ENCODE measurements at places on chromosomes 4 and X. TPM values are rescaled to one million over a fixed set of nuclear protein-coding genes. Genes with fewer than 3 reads are reported as not detected.

DNA sequence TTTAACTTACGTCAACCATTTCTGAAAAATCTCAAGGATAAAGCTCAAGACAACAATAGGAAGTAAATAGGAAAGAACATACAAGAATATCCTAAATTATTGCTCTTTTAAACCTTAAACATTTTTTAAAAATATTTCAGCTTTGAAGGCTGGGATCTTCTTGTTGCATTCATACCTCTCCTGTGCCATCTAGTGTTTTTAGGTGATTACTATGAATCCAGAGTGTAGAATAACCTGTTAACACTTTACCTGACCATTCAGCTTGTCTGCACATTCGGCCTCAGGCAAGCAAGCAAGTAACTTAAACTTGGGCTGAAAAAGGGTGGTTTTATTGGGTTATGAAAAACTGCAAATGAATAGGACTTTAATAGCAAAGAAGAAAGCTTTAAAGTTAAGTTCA is 507.8 kb upstream of the INTU start:
- H3K27me3 ChIP-seq: no peaks in the 10 kb centered on the region
- no peaks in the 10 kb centered on the region for H3K36me3 ChIP-seq
- H3K27ac ChIP-seq: no peak overlapping the region
- no peaks in the 10 kb centered on the region for H3K4me1 ChIP-seq

- no peak overlapping the region for H3K27ac ChIP-seq
- H3K27me3 ChIP-seq: no peaks in the 10 kb centered on the region
- no peak for DNase-seq
Measured at GRCh38 chrX:33831211-33831610, 300.9 kb downstream of the FAM47A start.

DNA sequence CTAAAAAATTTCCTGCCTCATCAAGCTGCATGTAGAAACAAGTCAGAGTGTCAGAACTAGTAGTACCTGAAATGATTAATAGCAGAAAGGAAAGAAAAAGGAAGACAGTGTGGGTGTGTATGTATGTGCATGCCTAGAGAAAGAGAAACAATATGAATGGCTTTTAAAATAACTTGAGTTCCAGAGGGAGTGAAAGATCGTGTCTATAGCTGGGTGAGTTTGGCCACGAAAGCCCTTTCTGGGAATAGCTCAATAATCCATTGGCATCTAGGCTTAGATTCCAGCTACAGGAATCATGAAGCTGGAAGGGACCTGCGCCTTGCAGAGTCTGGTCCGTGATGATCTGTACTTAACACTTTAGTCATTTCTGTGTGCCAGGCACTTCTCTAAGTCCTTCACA is 195.6 kb downstream of the RAPGEF2 start:
- H3K36me3 ChIP-seq: no peaks in the 10 kb centered on the region
- H3K27me3 ChIP-seq: no peaks in the 10 kb centered on the region
- peaks cover 44% of the 10 kb centered on the region for H3K4me1 ChIP-seq
- no peak for DNase-seq
- no peak overlapping the region for H3K27ac ChIP-seq

- H3K27me3 ChIP-seq: no peaks in the 10 kb centered on the region
- no peak overlapping the region for H3K4me3 ChIP-seq
- H3K4me1 ChIP-seq: no peaks in the 10 kb centered on the region
- no peaks in the 10 kb centered on the region for H3K36me3 ChIP-seq
- no peak overlapping the region for H3K27ac ChIP-seq
Measured at GRCh38 chr4:5126231-5126630, 75.0 kb downstream of the STK32B start.

GRCh38 chr4:83267121-83267829 is 17.3 kb downstream of the COQ2 start:
- H3K36me3 ChIP-seq: no peaks in the 10 kb centered on the region
- H3K4me1 ChIP-seq: no peaks in the 10 kb centered on the region
- DNase-seq: peak; percentile 43

DNA sequence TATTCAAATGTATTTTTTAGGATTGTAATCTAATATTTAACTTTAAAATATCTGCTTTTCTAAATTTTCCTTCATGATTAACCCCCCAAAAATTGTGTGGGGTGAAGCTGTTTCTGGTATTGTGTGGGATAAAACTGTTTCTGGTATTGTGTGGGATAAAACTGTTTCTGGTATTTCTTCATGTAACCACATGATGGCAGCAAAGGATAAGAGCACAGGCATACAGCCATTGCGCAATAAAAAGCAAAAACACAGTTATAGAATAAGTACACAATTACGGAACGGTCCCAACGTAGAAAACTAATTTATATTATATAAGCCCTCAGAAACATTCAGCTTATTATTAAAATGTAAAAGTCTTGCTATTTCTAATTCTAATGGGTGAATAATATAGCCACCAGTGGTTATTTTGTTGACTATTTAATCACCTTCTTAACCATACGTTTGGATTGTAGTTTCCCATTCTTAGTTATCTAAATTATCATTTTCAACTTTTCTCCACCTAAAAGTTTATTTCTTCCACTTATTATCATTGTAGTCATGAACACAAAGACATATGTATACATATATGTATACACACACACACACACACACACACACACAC is 333.9 kb upstream of the FSTL5 start:
- no peaks in the 10 kb centered on the region for H3K36me3 ChIP-seq
- H3K27ac ChIP-seq: no peak overlapping the region
- H3K4me1 ChIP-seq: no peaks in the 10 kb centered on the region
- H3K27me3 ChIP-seq: no peaks in the 10 kb centered on the region
- no peak for DNase-seq

DNA sequence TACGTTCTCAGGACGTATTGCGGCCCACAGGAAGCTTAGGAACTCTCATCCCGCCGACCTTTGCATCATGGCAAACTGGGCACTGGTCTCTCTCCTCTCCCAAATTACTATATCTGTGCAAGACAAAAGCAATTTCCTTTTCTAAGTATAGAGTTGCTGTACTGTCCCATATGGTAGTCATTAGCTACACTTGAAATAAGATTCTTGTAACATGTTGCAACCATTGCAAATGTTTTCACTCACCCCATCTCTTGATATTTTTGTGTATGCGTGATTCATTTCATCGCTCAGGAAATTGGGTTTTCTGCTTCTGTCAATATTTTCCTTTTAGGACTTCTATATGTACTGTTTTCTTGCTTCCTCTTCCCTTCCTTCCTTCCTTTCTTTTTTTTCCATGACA is 15.7 kb downstream of the ARMCX6 start:
- no peaks in the 10 kb centered on the region for H3K36me3 ChIP-seq
- no peak overlapping the region for H3K27ac ChIP-seq
- no peaks in the 10 kb centered on the region for H3K4me1 ChIP-seq
- DNase-seq: no peak
- H3K27me3 ChIP-seq: no peaks in the 10 kb centered on the region

DNA sequence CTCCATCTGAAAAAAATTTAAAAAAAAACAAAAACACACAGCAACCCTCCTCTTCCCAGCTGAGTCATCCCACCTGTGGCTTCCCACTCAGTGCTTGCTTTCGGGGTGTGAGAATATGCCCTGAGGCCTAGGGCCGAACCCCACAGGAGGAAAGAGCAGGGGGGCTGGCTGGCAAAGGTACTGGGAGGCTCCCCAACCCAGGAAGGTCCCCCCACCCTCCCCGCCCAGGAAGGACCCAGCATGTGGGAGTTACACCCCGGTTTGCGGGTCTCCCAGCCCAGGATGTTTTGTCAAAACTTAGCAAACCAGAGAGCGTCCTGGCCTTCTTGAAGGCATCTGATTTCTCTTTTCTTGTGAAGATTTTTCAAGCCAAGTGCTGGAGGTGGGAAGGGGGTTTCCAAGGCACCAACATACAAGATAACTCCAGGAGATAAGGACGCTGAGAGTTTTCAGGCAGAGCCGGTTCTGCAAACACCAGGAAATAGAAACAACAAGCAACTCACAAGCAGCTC is 25.7 kb upstream of the CSF2RA start:
- no peak overlapping the region for H3K27ac ChIP-seq
- peaks cover 7% of the 10 kb centered on the region for H3K27me3 ChIP-seq
- H3K4me1 ChIP-seq: no peaks in the 10 kb centered on the region
- H3K36me3 ChIP-seq: no peaks in the 10 kb centered on the region

GRCh38 chr4:171031338-171031737 is 781.9 kb upstream of the GALNTL6 start:
- H3K36me3 ChIP-seq: no peaks in the 10 kb centered on the region
- no peak overlapping the region for H3K4me3 ChIP-seq
- no peaks in the 10 kb centered on the region for H3K27me3 ChIP-seq
- H3K4me1 ChIP-seq: no peaks in the 10 kb centered on the region

- H3K4me1 ChIP-seq: no peaks in the 10 kb centered on the region
- H3K27me3 ChIP-seq: no peaks in the 10 kb centered on the region
- peak; percentile 23 for DNase-seq
- H3K4me3 ChIP-seq: peak within 1 kb of the TSS; percentile 73
Measured at GRCh38 chr4:127782275-127783025, at the start of gene HSPA4L. Gene HSPA4L, plus strand, starts transcription at chr4:127782322. Its CDS starts 229 bp downstream, at chr4:127782551.

DNA sequence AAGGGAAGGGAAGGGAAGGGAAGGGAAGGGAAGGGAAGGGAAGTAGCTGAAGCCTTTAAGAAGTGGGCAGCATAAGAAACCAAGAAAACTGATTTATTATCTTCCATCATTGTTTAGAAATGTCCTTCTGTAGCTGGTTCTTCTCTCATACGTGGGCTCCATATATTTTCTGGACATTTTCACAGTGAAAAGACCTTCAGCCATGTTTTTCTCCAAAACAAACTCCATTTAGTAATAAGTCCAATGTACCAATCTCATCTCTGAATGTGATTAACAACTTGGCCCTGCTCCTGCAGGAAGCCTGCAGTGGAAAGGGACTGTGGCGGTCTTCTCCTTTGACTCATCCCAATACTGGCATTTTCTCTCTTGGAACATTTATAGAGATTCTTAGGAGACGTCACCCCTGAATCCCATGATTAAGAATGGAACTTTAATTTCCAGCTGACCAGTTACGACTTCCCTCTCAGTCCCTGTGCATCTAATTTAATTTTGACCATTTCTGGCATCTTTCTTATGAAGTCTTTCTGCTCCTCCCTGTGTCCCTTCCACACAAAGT is 96.6 kb upstream of the GUCY1A1 start:
- no peaks in the 10 kb centered on the region for H3K4me1 ChIP-seq
- H3K4me3 ChIP-seq: no peak overlapping the region
- no peak for DNase-seq
- no peaks in the 10 kb centered on the region for H3K36me3 ChIP-seq
- H3K27me3 ChIP-seq: no peaks in the 10 kb centered on the region
- H3K27ac ChIP-seq: no peak overlapping the region

DNA sequence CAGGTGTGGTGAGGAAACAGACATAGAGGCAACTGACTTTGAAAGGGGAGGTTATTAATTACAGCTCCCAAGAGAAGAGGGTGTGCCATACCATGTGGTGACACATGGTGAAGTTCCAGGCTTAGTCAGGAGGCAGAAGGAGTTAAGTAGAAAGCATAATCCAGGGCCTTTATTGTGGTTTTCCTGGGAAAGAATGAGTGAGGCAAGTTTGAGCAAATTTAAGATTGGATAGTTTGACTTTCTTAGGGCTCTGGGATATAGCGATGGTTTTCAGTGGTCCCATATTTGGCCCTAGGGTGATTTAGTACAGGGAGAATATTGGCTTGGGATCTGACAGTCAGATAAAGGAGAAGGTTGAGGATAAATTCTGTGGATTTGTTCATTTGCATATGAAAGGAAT is 495.9 kb upstream of the FSTL5 start:
- H3K4me3 ChIP-seq: no peak overlapping the region
- H3K4me1 ChIP-seq: no peaks in the 10 kb centered on the region
- DNase-seq: no peak
- H3K36me3 ChIP-seq: no peaks in the 10 kb centered on the region

DNA sequence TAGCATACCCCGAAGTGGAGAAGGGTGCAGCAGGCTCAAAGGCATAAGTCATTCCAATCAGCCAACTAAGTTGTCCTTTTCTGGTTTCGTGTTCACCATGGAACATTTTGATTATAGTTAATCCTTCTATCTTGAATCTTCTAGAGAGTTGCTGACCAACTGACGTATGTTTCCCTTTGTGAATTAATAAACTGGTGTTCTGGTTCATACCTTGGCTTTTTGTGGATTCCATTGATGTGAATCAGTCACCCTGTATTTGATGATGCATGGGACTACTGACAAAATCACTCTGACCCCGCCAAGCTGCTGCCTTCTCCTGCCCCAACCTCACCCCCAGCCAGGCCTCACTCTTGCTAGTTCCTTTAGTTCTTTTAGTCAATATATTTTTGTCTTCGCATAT is 32.7 kb downstream of the F9 start:
- H3K4me3 ChIP-seq: no peak overlapping the region
- no peaks in the 10 kb centered on the region for H3K36me3 ChIP-seq
- H3K4me1 ChIP-seq: no peaks in the 10 kb centered on the region
- DNase-seq: no peak

DNA sequence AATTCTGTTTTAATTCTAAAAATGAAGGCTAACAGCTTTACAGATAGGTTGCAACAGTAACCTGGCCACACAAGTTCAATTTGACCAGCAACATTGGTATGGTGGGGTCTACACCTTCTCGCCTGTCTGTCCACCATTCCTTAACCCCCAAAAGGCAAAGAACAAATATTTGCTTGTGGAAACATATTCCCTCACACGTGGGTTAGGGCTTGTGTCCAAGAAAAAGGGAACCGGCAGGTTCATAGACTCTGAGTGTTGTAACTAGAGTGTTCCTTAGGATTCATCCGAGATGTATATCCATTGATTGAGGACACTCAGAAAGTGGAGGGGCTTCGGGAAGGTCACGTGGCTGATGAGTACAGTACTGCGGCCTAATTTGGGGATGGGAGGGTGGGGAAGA is 54.1 kb downstream of the C4orf51 start:
- no peak overlapping the region for H3K4me3 ChIP-seq
- DNase-seq: no peak
- no peaks in the 10 kb centered on the region for H3K36me3 ChIP-seq
- H3K4me1 ChIP-seq: no peaks in the 10 kb centered on the region

GRCh38 chr4:40299811-40300292 is 35.3 kb upstream of the CHRNA9 start:
- no peak overlapping the region for H3K27ac ChIP-seq
- no peaks in the 10 kb centered on the region for H3K4me1 ChIP-seq
- H3K4me3 ChIP-seq: no peak overlapping the region

- H3K36me3 ChIP-seq: no peaks in the 10 kb centered on the region
- H3K27ac ChIP-seq: no peak overlapping the region
- no peaks in the 10 kb centered on the region for H3K27me3 ChIP-seq
- H3K4me1 ChIP-seq: no peaks in the 10 kb centered on the region
Measured at GRCh38 chrX:139126493-139126892, 404.0 kb upstream of the F9 start.

- no peaks in the 10 kb centered on the region for H3K4me1 ChIP-seq
- H3K4me3 ChIP-seq: no peak overlapping the region
- DNase-seq: no peak
Measured at GRCh38 chr4:186557061-186557460, 1.7 kb upstream of the MTNR1A start.

The TIMP1 gene
- total RNA-seq: 209 TPM

The PRIMPOL gene
- total RNA-seq: 23.7 TPM

The GPAT3 gene
- 0.90 TPM for total RNA-seq

The SEC24D gene
- total RNA-seq: 54.6 TPM

The UGT2A3 gene
- not detected for total RNA-seq

The PROM1 gene
- total RNA-seq: not detected

The MAGIX gene
- 2.4 TPM for total RNA-seq

The TACR3 gene
- not detected for total RNA-seq

The PDCL2 gene
- not detected for total RNA-seq
